ENCODE measurements at places on chromosomes 11 and 22. TPM values are rescaled to one million over a fixed set of nuclear protein-coding genes. Genes with fewer than 3 reads are reported as not detected.

The CST6 gene
- total RNA-seq = 2,556 TPM

The NRXN2 gene
- 0.72 TPM for total RNA-seq

The SLC25A22 gene
- 13.3 TPM for total RNA-seq

The RCOR2 gene
- total RNA-seq = 0.34 TPM

The ACR gene
- total RNA-seq = not detected

The OR5B21 gene
- not detected for total RNA-seq

- no peaks in the 10 kb centered on the region for H3K36me3 ChIP-seq
- no peak overlapping the region for H3K4me3 ChIP-seq
- H3K4me1 ChIP-seq = no peaks in the 10 kb centered on the region
- no peak overlapping the region for H3K27ac ChIP-seq
- peaks cover 16% of the 10 kb centered on the region for H3K27me3 ChIP-seq
These were observed 28.8 kb upstream of the BRSK2 start for GRCh38 chr11:1360835-1361357.

- no peak for DNase-seq
- H3K4me3 ChIP-seq = no peak overlapping the region
- no peaks in the 10 kb centered on the region for H3K27me3 ChIP-seq
These were observed 388.4 kb downstream of the SOX6 start for GRCh38 chr11:15967966-15968365.

GRCh38 chr11:72774499-72774898 is 19.3 kb downstream of the STARD10 start:
- no peak for DNase-seq
- no peaks in the 10 kb centered on the region for H3K27me3 ChIP-seq
- H3K4me1 ChIP-seq = peaks cover 46% of the 10 kb centered on the region
- no peak overlapping the region for H3K27ac ChIP-seq

GRCh38 chr11:110828086-110828485 is 115.8 kb upstream of the ARHGAP20 start:
- H3K27me3 ChIP-seq = no peaks in the 10 kb centered on the region
- H3K36me3 ChIP-seq = no peaks in the 10 kb centered on the region
- H3K4me3 ChIP-seq = no peak overlapping the region

- no peaks in the 10 kb centered on the region for H3K4me1 ChIP-seq
- H3K27ac ChIP-seq = no peak overlapping the region
- H3K4me3 ChIP-seq = no peak overlapping the region
- no peak for DNase-seq
These were observed 12.5 kb upstream of the CREB3L1 start for GRCh38 chr11:46264976-46265375.

GRCh38 chr11:71279916-71280645 is 27.7 kb upstream of the SHANK2 start:
- no peak overlapping the region for H3K27ac ChIP-seq
- no peak for DNase-seq
- peaks cover 14% of the 10 kb centered on the region for H3K4me1 ChIP-seq
- H3K36me3 ChIP-seq = no peaks in the 10 kb centered on the region

DNA sequence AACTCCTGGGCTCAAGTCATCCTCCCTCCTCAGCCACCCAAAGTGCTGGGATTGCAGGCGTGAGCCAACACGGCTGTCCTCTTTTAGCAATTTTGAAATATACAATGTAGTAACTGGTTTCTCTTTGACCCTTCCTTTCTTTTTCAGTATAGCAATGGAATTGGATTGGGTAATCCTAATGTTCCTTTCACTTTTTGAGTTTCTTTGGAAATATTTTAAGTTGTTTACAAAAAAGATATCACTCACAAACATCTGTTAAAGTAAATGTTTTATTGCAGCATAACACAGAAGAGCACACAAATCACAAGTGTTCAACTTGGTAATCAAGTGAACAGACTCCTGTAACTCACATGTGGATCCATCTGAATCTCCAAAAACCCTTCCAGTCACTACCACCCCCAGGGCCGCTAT is 44.6 kb upstream of the EP300 start:
- no peak overlapping the region for H3K4me3 ChIP-seq
- peaks cover 6% of the 10 kb centered on the region for H3K4me1 ChIP-seq
- no peaks in the 10 kb centered on the region for H3K27me3 ChIP-seq
- H3K36me3 ChIP-seq = no peaks in the 10 kb centered on the region
- DNase-seq = no peak
- no peak overlapping the region for H3K27ac ChIP-seq

GRCh38 chr11:112042161-112042960 is 17.2 kb downstream of the DLAT start:
- no peaks in the 10 kb centered on the region for H3K27me3 ChIP-seq
- no peaks in the 10 kb centered on the region for H3K4me1 ChIP-seq
- peaks cover 74% of the 10 kb centered on the region for H3K36me3 ChIP-seq
- no peak for DNase-seq

DNA sequence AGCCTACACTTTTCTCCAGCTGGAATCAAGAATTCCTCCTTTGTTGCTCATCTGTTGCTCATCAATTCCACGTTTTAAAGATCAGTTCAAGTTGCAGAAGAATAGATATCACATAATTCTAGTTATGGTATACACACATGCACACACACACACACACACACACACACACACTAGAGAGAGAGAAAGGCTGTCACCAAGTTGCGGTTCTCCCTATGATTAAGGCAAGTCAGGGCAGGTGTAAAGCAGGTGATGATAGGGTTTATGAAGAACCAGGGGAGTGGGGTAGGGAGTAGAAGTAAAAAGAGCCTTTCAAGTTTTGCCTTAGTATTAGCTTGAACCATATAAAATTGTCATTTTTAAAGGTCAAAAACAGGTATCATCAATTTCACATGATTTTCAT is 31.7 kb upstream of the TMPRSS4 start:
- no peaks in the 10 kb centered on the region for H3K36me3 ChIP-seq
- H3K27ac ChIP-seq = no peak overlapping the region
- H3K4me1 ChIP-seq = peaks cover 20% of the 10 kb centered on the region

GRCh38 chr11:126359431-126360048 is 4.1 kb downstream of the ST3GAL4 start:
- DNase-seq = peak; percentile 89
- no peaks in the 10 kb centered on the region for H3K36me3 ChIP-seq
- H3K27me3 ChIP-seq = no peaks in the 10 kb centered on the region

DNA sequence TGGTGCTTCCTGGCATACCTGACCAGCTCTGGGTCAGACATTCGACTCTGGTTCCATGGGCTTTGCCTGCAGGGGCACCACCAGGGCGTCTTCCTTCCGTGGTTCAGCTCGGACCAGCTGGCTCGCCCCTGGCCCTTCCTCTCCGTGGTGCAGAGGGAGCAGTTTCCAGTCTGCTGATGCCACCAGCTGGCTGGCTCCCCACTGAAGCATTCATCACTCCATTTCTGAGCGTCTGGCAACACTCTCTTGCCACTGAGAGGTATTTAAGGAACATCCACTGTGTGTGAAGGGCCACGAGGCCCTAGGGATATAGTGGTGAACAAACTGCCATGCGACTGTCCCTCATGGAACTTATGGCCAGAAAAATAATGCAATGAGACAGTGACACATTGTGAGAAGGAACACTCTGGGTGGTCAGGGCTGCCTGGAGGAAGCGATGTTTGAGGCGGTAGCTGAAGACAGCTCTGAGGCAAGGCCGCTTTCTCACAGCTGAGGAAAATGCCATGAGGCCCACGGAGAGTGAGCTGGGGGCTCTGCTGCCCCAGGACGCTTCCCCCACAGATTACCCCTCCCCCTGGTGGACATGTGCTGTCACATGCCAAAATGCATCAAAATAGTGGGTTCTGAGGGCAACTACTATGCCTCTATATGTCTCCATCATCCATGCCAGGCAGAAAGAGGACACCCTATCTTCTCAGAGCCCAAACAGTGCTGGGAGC is 44.9 kb upstream of the ARFGAP3 start:
- H3K27me3 ChIP-seq = no peaks in the 10 kb centered on the region
- H3K27ac ChIP-seq = no peak overlapping the region
- peaks cover 34% of the 10 kb centered on the region for H3K4me1 ChIP-seq
- no peak for DNase-seq
- peaks cover 3% of the 10 kb centered on the region for H3K36me3 ChIP-seq

- no peaks in the 10 kb centered on the region for H3K36me3 ChIP-seq
- no peak for DNase-seq
- peaks cover 25% of the 10 kb centered on the region for H3K4me1 ChIP-seq
- no peak overlapping the region for H3K27ac ChIP-seq
- no peaks in the 10 kb centered on the region for H3K27me3 ChIP-seq
- no peak overlapping the region for H3K4me3 ChIP-seq
These were observed 33.8 kb upstream of the DKK3 start for GRCh38 chr11:12042215-12042676.

DNA sequence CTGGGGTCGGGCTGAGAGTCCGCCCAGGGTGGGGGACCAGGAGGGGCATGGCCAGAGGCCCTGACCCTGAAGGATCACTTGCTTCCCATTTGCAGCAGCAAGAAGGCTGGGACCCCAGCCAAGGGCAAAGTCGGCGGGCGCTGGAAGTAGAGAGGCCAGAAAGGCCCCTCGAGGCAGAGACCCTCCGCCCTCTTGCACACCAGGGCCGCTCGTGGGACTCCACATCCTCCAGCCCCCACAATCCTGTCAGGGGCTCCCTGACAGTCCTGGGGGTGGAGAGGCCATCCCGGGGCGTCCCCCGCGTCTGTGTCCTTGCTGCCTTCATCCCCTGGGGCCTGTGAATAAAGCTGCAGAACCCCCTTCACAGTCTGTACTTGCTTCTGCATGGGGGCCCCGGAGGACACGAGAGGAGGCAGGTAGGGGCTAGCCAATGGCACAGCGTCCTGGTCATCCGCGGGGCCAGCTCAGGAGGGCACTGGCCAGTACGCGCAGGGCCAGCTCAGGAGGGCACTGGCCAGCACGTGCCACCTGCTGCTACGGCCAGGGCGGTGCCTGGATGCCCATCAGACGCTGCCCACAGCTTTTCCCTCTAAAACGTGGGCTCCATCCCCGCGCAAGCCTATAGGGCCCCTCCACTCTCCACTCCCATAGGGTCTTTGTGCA is 8.7 kb upstream of the MRPL23 start:
- peaks cover 6% of the 10 kb centered on the region for H3K27me3 ChIP-seq
- no peaks in the 10 kb centered on the region for H3K36me3 ChIP-seq
- H3K4me3 ChIP-seq = no peak overlapping the region
- peak; percentile 60 for DNase-seq
- H3K27ac ChIP-seq = no peak overlapping the region

DNA sequence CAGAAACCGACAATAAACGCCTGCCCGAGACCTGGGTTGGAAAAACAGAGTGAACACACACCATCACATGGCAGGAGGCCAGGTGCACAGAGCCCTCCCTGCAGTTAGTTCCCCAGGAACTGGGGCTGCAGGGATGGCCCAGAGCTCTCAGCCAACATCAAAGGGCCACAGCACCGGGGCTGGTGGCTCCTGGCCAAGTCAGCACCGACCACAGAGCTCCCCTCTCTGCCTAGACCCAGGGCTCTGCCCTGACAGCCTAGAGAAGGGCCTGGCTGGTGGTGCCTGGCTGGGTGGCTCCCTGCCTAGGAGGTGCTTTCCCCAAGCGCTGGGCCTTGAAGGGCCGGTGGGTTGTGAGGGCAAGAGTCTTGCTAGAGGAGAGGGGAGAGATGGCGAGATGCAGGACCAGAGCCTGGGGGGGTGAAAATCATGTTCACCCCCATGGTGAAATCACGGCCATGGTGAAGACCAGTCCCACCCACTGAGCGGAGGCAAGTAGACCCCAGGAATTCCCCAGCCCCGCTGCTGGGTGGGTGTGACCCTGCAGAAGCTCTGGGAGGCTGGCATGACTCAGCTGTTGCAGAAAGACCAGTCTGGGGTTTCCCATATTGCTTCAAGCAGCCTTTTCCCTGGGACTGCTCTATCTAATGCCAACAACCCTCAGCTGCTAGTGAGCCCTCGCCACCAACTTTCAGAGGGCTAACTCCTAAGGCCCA is 7.2 kb upstream of the BID start:
- peaks cover 40% of the 10 kb centered on the region for H3K4me1 ChIP-seq
- no peaks in the 10 kb centered on the region for H3K27me3 ChIP-seq
- no peak overlapping the region for H3K27ac ChIP-seq
- no peaks in the 10 kb centered on the region for H3K36me3 ChIP-seq

GRCh38 chr22:49613511-49614270 is 214.0 kb downstream of the BRD1 start:
- no peak for DNase-seq
- peaks cover 5% of the 10 kb centered on the region for H3K27me3 ChIP-seq
- H3K4me1 ChIP-seq = no peaks in the 10 kb centered on the region
- no peak overlapping the region for H3K4me3 ChIP-seq

GRCh38 chr22:20931126-20931654 is 14.0 kb downstream of the CRKL start:
- peaks cover 23% of the 10 kb centered on the region for H3K4me1 ChIP-seq
- peaks cover 18% of the 10 kb centered on the region for H3K36me3 ChIP-seq
- H3K27ac ChIP-seq = no peak overlapping the region
- no peak for DNase-seq

GRCh38 chr11:58919980-58920379 is 19.3 kb upstream of the GLYATL1 start:
- H3K27ac ChIP-seq = no peak overlapping the region
- peaks cover 20% of the 10 kb centered on the region for H3K4me1 ChIP-seq
- no peak for DNase-seq
- H3K27me3 ChIP-seq = no peaks in the 10 kb centered on the region

DNA sequence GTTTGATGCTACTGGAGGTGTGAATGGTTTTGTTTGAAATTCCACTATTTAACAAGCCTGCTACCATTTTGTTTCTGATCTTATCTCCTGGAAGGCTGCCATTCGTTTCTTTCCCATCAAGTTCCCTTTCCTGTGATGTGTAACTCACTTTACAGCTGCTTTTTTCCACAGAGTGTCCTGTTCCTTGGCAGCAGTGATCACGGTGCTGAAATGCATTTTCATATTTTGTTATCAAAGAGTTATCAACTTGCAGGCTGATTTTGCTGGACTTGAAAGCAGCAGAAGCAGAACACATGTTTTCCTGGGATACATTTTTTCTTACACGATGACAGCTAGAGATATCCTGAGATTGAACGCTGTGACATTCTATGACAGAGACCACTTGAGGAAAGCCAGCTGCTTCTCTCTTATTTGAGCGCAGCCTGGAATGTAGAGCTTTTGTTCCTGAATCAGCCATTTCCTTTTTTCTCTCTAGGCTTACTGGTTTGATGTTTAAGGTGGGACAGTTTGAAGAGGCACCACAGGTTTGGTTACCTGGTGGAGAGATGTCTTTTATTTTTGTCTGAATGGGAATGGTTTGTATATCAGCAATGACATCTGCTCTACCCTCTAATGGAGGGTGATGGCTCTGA is 34.7 kb downstream of the PRR14L start:
- H3K27ac ChIP-seq = no peak overlapping the region
- H3K4me3 ChIP-seq = no peak overlapping the region
- H3K36me3 ChIP-seq = peaks cover 88% of the 10 kb centered on the region
- no peak for DNase-seq

- no peak overlapping the region for H3K4me3 ChIP-seq
- DNase-seq = no peak
- H3K27me3 ChIP-seq = peaks cover 28% of the 10 kb centered on the region
- peaks cover 2% of the 10 kb centered on the region for H3K4me1 ChIP-seq
- no peak overlapping the region for H3K27ac ChIP-seq
These were observed 16.2 kb downstream of the WNT7B start for GRCh38 chr22:45960477-45961386.

GRCh38 chr22:29112681-29113080 is 39.8 kb downstream of the KREMEN1 start:
- no peaks in the 10 kb centered on the region for H3K36me3 ChIP-seq
- H3K4me3 ChIP-seq = no peak overlapping the region
- no peaks in the 10 kb centered on the region for H3K27me3 ChIP-seq
